ENCODE measurements at places on chromosomes 3 and 15. TPM values are rescaled to one million over a fixed set of nuclear protein-coding genes. Genes with fewer than 3 reads are reported as not detected.

Gene PPCDC
- 6.2 TPM for total RNA-seq

Gene MUC20
- 0.69 TPM for total RNA-seq

Gene ADCY5
- 1.2 TPM for total RNA-seq

Gene SNX22
- 0.06 TPM for total RNA-seq

Gene P2RY13
- total RNA-seq, result not detected

Gene SI
- not detected for total RNA-seq

Gene SPINK8
- not detected for total RNA-seq

Gene DUOXA1
- total RNA-seq, result not detected

Gene PLIN1
- 15.8 TPM for total RNA-seq

Gene ROPN1
- not detected for total RNA-seq

Gene SPSB4
- total RNA-seq, result not detected

Gene CLDN11
- total RNA-seq, result 96.8 TPM

Gene TM4SF1
- 277 TPM for total RNA-seq

Gene NUP210
- not detected for total RNA-seq

Gene CHD2
- 43.2 TPM for total RNA-seq

Gene COL6A5
- not detected for total RNA-seq

Gene PARP16
- 5.2 TPM for total RNA-seq

Gene SAXO2
- total RNA-seq, result 0.06 TPM

Gene CORO2B
- 36.8 TPM for total RNA-seq

Gene GOLGA8S
- total RNA-seq, result 0.39 TPM

Data from cardiac ventricle fibroblast (primary cell).